ENCODE measurements at places on chromosomes 4 and X.
A peak's percentile ranks its signal among the peaks of the same experiment; 100 is the strongest.

DNA sequence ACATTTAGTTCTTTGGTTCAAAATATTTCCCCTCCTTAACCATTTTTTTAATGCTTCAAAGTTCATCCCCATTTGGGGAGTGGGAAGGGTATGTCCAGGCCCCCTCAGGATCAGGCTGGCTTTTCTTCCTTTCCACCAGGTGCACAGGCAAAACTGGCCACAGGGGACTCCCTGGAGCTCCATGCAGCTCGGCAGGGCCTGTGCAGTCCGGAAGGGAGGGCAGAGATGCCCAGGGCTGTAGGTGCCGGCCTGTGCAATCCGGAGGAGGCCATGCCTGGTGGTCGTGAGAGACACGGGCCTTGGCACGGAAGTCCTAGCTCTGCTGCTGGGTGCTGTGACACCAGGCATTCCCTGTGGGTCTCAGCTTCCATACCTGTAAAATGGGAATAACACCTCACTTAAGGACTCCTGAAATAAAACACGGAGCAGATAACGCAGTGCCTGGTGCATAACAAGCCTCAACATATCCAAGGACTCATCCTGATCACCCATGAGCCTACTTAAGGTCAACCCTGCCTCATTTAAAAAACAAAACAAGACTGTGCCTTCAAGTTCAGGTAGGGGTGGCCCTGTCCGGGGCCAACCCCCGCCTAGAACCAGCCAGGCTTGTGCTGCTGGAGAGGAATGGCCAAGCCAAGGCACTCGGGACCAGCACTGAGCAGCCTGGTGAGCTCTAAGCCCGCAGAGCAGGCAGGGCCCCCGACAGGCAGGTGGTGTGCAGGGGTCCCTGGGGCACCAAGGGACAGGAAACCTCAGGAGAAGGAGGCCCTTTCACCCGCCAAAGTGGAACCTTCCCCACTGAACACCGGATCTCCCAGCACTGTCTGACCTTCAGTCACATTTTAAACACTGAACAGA lies 21.2 kb upstream of the CYP4V2 start:
- no peak for DNase-seq

DNA sequence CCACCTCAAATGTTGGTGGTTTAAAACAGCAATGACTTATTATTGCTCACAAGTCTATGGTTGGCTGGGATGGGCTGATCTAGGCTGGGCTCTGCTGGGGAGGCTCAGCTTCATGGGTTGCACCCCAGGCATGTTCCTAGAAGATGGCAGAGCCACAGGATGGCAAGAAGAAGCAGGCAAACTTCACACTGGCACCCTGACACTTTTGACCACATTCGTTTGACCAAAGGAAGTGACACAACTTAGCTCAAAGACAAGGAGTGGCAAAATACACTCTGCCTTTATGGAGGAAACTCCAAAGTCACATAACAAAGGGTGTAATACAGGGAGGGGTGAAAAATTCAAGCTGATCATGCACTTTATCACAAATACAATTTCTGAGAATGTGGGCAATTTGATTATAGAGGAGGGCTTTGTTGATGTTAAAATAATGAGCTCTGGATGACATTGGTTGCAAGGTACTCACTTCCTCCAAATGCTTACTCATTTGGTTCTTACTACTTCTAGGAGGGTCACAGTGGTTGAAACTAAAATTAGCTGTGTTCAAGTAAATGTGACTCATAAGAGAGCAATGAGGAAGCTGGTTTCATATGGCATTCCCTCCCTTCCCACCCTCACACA lies 249.2 kb upstream of the RPS6KA3 start:
- DNase-seq = no peak

DNA sequence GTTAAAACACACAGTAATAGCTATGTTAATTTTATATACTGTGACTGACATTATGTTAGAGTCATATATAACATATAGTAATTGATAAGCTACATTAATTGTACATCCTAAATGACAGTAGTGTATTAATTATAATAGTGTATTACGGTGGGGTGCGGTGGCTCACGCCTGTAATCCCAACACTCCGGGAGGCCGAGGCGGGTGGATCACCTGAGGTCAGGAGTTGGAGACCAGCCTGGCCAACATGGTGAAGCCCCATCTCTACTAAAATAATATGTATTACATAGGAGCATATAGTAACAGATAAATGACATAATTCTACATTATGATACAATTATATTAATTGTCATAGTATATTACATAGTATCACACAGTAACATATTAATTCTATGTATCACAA lies 12.2 kb downstream of the ASMTL start:
- no peak for DNase-seq

DNA sequence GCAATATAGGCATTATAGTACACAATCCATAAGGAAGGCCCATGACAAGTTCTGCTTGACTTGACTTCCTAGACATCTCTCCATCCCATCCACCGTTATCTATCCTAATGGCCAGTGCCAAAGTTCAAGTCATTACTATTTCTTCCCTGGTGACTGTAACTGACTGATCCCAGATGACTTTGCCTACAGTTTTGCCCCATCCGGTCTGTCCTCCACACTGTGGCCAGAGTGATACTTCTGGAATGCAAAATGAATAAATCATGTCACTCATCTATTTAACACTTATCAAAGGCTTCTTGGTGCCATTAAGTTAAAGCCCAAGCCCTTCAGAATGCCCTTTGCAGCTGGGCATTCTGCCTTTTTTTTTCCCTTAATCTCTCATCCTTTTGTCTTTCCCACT lies 130.8 kb downstream of the PPARGC1A start:
- no peak for DNase-seq

- no peak for DNase-seq
Measured at GRCh38 chr4:76208005-76208765, 5.4 kb downstream of the SCARB2 start.

DNA sequence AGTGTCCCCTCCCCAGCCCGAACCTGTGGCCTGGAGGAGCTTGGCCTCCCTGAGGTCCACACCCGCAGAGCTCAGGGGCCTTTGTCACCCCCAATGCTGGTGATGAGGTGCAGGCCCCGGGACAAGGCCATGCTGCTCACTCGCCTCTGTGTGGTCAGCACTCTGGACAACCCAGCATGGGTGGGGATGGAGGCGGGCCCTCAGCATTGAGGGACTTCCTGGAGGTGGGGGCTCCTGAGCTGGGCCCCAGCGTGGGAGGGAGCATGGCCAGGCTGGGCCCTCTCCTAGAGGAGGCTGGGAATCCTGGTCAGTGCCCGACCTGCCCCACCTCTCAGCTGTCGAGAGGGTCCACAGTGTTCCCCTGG lies 30.6 kb downstream of the TACC3 start:
- DNase-seq = no peak

DNA sequence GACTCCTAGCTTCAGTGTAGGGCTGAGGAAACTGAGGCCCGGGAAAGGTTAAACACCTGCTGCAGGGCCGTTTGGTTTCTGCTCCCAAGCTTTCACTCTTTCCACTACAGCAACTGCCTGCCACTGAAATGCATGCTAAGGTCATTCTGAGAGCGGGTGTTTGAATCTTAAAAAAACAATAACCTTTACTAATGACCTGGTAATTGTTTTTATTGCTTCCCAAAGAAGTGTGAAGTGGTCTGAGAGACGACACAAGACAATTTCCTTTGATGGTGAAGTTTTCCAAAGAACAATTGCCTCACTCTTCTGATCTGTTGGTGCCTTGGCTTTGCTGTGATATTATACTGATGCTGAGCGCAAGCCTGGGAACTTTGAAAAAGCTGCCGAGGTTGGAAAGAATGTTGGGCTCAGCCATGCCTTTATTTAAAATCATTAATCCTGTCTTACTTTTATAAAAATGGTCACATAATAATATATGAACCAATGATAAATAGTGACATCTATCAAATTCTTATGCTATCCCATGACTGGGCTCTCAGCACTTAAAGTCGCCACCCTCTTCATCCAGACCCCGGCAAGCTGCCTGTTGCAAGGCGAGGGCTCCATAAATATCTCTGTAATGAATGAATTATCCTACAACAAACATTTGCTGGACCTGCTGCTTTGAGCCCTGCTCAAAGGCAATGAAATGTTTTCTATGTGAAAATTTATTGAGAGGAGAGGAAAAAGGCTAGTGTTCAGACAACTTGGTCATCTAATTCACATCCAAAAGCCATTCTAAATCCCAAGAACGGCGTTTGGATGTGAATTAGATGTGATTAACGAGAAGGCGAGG lies 67.8 kb upstream of the SOD3 start:
- DNase-seq = no peak

GRCh38 chr4:146255463-146255862 lies 41.1 kb downstream of the REELD1 start:
- DNase-seq = no peak

GRCh38 chr4:41647383-41647782 lies 101.1 kb downstream of the PHOX2B start:
- DNase-seq = no peak

DNA sequence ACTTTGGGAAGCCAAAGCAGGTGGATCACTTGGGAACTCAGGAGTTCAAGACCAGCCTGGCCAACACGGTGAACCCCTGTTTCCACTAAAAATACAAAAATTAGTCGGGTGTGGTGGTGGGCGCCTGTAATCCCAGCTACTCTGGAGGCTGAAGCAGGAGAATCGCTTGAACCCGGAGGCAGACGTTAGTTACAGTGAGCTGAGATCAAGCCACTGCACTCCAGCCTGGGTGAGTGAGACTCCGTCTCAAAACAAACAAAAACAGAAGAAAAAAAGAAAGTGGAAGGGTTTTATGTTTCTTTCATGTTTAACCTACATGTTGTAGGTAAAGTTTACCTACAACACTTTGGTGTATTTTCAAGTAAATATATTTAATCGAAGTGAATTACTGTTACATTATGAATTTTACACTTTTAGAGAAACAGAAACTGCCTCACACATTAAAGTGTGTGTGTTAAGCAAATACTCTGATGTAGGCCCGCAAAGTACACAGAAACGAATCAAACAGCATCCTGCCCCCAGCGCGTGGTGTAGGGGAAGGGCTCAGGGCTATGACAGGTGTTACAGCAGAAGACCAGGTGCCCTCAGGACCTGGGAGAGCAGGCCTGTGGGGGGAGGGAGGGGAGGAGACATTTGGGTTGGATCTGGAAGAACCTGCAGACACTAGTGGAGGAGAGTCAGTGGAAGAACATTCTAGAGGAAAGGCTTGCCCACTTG lies 39.0 kb downstream of the PTTG2 start:
- no peak for DNase-seq

- peak; percentile 57 for DNase-seq
Measured at GRCh38 chrX:112270991-112271390, 188.4 kb upstream of the TRPC5 start.

DNA sequence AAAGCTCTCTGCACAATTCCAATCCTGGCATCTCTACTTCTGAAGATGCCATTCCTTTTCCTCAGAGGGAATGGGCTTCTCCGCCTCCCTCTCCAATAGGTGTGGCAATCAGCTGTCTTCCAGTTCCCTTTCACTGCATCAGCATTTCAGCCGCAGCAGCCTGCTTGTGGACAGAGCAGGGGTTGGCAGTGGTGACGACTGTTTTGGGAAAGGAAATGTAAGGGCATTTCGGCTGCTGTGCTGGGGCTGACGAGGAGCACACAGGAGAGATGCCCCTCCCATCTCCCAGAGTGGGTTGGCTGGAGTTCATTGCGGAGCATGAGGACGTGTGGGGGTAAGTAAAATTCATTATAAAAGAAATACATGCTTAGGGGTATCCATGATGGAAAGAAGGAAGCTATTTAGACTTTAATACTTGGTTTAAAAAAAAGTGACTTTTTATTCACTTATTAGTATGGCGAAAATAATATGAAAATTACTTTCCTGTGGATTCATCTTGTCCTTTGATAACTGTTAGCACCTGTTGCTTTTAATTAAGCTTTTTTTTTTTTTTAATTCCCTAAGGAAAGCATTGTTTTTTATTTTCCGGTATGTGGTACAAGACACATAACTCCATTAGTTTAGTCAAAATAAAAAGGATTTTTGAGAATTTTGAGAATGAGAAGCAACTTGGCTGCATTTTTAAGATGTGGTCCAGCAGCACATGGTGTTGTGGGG lies at the start of gene LIMCH1:
LIMCH1 (plus strand) TSS at position 141 of the 717 bp plus-strand sequence. CDS start 67,839 bp downstream, outside the sequence.
- DNase-seq = peak; percentile 46

Measured in neural progenitor cell (in vitro differentiated cells).